Astrocyte (in vitro differentiated cells and primary cell): ENCODE measurements at places on chromosomes 16 and 17.

DNA sequence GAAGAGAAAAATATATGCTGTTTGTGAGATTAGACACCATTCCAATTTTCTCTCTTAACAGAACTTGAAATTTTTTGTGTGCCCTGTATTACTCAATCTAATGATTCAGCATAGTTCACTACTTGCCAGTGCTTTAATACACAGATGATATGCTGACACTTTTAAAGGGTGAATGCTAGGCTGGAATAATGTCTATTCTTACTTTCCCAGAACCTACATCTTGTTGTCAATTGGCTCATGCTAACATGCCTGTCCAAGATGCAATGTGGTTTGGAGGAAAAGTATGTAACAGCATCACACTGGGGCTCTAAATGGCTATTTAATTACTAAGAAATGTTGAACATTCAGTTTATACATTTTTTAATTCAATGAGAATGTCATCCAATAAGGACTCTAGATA lies 7.6 kb upstream of the MAP2K6 start:
- no peak for DNase-seq

GRCh38 chr16:64339052-64339770 lies 782.7 kb downstream of the CDH11 start:
- peak; percentile 78 for DNase-seq

DNA sequence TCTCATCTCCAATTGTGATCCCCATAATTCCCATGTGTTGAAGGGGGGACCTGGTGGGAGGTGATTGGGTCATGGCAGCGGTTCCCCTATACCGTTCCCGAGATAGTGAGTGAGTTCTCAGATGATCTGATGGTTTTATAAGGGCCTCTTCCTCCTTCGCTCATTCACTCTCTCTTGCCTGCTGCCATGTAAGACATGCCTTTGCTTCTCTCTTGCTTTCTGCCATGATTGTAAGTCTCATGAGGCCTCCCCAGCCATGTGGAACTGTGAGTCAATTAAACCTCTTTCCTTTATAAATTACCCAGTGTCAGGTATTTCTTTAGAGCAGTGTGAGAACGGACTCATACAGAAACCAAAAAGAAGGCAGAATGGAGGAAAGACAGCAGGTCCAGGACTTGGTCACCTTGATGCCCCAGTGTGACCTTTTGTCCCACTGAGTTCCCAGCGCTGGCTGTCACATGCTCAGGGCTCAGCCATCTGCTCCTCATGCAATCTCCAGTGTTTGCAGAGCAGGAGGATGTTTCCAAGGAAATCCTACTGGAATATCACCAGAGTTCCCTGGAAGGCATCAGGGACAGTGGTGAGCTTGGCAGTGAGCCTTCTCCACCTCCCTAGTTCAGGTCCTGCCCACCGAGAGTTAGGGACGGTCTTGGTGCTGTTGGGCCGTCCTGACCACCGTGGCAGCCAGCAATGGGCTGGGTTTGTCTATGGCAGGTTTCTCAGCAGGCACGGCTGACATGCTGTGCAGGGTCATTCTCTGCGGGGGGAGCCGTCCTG lies 96.7 kb downstream of the SEC14L1 start:
- no peak for DNase-seq

GRCh38 chr16:68033101-68033500 lies 10.0 kb downstream of the DUS2 start:
- DNase-seq = peak; percentile 48

GRCh38 chr17:45132572-45133463 lies 503 bp upstream of the PLCD3 start:
- peak; percentile 52 for DNase-seq
